CD8-positive, alpha-beta memory T cell (primary cell): ENCODE measurements at places on chromosomes 3 and 15. TPM values are rescaled to one million over a fixed set of nuclear protein-coding genes. Genes with fewer than 3 reads are reported as not detected.
A peak's percentile ranks its signal among the peaks of the same experiment; 100 is the strongest.

GRCh38 chr3:176590722-176591121, 606.6 kb downstream of the TBL1XR1 start:
- no peak overlapping the region for H3K27ac ChIP-seq
- no peaks in the 10 kb centered on the region for H3K36me3 ChIP-seq
- H3K4me1 ChIP-seq = no peaks in the 10 kb centered on the region
- no peak for DNase-seq

CCR4 gene
- 113 TPM for total RNA-seq

CFAP92 gene
- total RNA-seq = 0.13 TPM

PLA2G4E gene
- not detected for total RNA-seq

GRCh38 chr3:69770976-69771634, 31.8 kb downstream of the MITF start:
- no peaks in the 10 kb centered on the region for H3K36me3 ChIP-seq
- no peak overlapping the region for H3K27ac ChIP-seq
- H3K4me3 ChIP-seq = no peak overlapping the region
- no peaks in the 10 kb centered on the region for H3K4me1 ChIP-seq
- DNase-seq = no peak
- H3K27me3 ChIP-seq = no peaks in the 10 kb centered on the region

BNC1 gene
- total RNA-seq = not detected

ADGRG7 gene
- total RNA-seq = not detected

DNA sequence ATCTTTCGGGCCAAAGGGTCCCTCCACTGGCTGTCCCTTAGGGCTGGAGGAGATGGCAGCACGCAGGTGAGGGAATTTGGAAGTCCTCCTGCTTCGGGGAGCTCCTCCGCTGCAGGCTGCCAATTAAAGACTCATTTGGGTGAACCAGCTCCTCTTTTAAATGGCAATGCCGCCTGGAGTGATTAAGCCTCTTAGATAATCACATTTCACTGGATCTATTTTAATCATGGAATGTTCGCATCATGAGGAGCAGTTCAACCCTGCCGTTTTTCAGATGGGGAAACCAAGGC, 117.9 kb downstream of the LIPC start:
- H3K36me3 ChIP-seq = no peaks in the 10 kb centered on the region
- H3K4me3 ChIP-seq = no peak overlapping the region
- peaks cover 19% of the 10 kb centered on the region for H3K4me1 ChIP-seq

DNA sequence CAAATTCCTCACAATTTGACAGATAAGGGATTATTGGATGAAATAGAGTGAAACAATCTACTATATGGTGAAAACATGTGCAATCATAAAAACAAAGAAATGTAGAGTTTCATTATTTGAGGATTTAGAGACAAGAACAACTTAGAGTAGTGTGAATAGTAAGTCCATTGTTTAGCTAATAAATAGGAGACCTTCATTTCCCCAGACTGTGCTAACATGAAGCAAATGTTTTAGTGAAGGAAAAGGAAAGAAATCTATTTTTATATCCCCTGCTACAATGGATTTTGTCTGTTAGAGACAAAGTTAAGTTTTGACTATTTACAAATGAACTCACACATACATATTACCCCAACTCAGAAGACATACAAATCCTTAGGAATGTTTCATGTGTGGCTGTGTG, 77.8 kb downstream of the EFL1 start:
- no peak overlapping the region for H3K27ac ChIP-seq
- no peaks in the 10 kb centered on the region for H3K36me3 ChIP-seq
- H3K4me1 ChIP-seq = no peaks in the 10 kb centered on the region
- DNase-seq = no peak
- no peaks in the 10 kb centered on the region for H3K27me3 ChIP-seq

MGA gene
- total RNA-seq = 40.1 TPM

DNA sequence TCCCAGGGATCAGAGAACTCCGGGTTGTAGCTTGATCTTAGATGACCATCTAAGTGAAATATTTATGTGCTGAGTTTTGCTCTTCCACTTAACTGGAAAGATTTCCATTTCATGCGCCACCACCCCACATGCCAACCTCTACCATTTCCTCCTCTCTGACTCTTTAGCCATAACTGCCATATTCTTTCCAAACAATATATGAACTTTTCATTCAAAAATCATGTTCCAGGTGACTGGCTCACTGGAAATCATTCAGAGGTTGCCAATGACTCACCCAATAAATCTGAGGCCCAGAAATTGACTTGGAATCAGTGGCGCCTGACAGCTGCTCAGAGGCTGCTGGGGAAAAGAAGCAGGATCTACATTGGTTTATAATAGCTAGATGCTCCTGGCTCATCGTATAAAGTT, 31.6 kb upstream of the FAM174B start:
- no peaks in the 10 kb centered on the region for H3K4me1 ChIP-seq
- H3K27me3 ChIP-seq = no peaks in the 10 kb centered on the region
- DNase-seq = no peak
- H3K4me3 ChIP-seq = no peak overlapping the region
- no peaks in the 10 kb centered on the region for H3K36me3 ChIP-seq
- no peak overlapping the region for H3K27ac ChIP-seq

GRCh38 chr15:63879211-63879610, 45.5 kb upstream of the HERC1 start:
- no peak overlapping the region for H3K27ac ChIP-seq
- H3K4me1 ChIP-seq = no peaks in the 10 kb centered on the region
- no peaks in the 10 kb centered on the region for H3K27me3 ChIP-seq

- no peak for DNase-seq
- H3K27ac ChIP-seq = no peak overlapping the region
- no peaks in the 10 kb centered on the region for H3K27me3 ChIP-seq
- H3K36me3 ChIP-seq = no peaks in the 10 kb centered on the region
These were observed 297.1 kb upstream of the ROPN1 start for GRCh38 chr3:124288996-124289395.

DNA sequence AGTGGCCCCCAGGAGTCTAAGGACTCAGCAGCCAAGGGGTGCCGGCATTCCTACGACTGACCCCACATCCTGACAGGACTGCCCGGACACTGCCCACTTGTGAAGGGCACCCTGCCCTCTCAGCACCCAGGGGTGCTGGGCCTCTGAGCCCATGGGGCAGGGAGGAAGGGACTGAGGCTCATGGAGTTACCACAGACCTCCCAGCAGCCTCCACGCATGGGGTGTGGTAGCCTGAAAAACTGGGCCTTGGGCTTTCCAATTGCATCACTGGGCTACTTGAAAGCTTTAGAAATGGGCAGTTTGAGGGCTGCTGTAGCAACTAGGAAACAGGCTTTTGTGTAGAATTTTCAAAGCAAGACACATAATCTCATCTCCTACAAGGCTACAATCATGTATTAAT, 13.2 kb downstream of the TKT start:
- peaks cover 23% of the 10 kb centered on the region for H3K36me3 ChIP-seq
- no peak overlapping the region for H3K27ac ChIP-seq
- DNase-seq = no peak
- no peaks in the 10 kb centered on the region for H3K4me1 ChIP-seq
- no peak overlapping the region for H3K4me3 ChIP-seq

GRCh38 chr3:52429031-52429430, 15.9 kb downstream of the SEMA3G start:
- DNase-seq = no peak
- no peaks in the 10 kb centered on the region for H3K4me1 ChIP-seq
- H3K27ac ChIP-seq = no peak overlapping the region
- no peaks in the 10 kb centered on the region for H3K27me3 ChIP-seq

RAB5A gene
- total RNA-seq = 68.6 TPM

ZCWPW2 gene
- 0.20 TPM for total RNA-seq

- DNase-seq = no peak
- H3K36me3 ChIP-seq = no peaks in the 10 kb centered on the region
- H3K27me3 ChIP-seq = no peaks in the 10 kb centered on the region
- H3K4me1 ChIP-seq = no peaks in the 10 kb centered on the region
These were observed 62.5 kb upstream of the GBE1 start for GRCh38 chr3:81823882-81824395.

DNA sequence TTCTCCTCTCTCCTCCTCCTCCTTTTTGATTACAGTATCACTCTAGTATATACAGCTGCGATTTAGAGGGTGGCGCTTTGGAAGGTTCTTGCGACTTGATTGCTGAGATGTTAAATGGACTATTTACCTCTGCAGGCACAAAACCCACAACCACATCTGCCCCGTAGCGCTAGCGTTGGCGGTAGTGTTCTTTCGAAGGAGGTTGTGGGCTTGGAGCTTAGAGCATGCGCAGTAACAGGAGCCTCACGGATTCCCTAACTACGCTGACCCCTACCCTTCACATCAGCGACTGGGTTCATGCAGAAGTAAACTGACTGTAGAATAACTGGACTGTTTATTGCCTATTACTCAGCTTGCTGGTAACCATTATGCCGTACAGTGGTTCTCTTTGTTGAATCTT, 58.0 kb downstream of the CGGBP1 start:
- no peak overlapping the region for H3K27ac ChIP-seq
- DNase-seq = no peak
- peaks cover 9% of the 10 kb centered on the region for H3K4me1 ChIP-seq
- H3K4me3 ChIP-seq = peak overlapping the region; percentile 4

GRCh38 chr15:74318376-74319137, 48.9 kb downstream of the CYP11A1 start:
- H3K4me3 ChIP-seq = no peak overlapping the region
- no peaks in the 10 kb centered on the region for H3K27me3 ChIP-seq
- peaks cover 20% of the 10 kb centered on the region for H3K4me1 ChIP-seq

DNA sequence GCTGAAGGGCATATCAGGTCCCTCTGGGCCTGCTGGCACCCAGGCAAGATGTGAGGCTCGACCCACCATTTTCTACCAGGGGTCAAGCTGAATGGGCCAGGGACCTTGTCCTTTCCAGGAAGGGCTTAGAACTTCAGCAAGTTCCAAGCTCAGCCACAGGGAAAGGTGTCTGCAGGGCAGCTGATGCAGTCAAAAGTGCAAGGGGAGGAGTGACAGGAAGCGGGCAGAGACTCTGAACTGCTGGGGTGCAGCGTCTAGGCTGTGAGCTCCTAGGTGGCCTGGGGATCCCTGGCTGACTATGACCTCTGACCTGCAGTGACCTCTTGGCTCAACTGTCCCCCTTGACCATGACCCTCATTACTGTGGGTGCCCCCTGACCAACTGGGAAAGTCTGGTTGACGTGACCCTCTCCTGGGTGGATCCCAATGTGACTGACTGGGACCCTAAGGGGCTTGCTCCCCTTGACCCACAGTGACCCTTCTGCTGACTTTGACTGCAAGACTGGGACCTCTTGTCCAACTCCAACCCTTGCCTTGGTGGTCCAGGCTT, 14.4 kb upstream of the SEC13 start:
- H3K4me3 ChIP-seq = no peak overlapping the region
- no peaks in the 10 kb centered on the region for H3K36me3 ChIP-seq
- no peaks in the 10 kb centered on the region for H3K4me1 ChIP-seq
- no peaks in the 10 kb centered on the region for H3K27me3 ChIP-seq

DNA sequence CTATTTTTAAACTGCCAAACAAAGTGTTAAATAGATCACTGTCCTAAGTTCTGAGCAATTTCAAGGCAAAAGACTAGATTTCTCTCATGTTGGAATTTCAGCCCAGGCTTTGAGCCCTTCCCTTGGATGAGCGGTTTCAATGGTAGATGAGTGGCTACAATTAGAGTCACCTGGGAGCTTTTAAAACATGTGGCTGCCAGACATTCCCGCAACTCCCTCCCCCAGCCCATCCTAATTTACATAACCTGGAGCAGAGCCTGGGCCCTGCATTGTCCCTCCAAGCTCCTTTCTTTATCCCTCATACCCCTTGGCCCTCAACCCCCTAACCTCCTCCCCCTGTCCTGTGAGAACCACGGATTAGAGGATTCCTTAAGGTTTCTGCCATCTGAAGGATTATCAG, 357.5 kb upstream of the UMPS start:
- H3K27ac ChIP-seq = no peak overlapping the region
- H3K36me3 ChIP-seq = no peaks in the 10 kb centered on the region
- no peaks in the 10 kb centered on the region for H3K27me3 ChIP-seq
- no peaks in the 10 kb centered on the region for H3K4me1 ChIP-seq
- DNase-seq = no peak

DNA sequence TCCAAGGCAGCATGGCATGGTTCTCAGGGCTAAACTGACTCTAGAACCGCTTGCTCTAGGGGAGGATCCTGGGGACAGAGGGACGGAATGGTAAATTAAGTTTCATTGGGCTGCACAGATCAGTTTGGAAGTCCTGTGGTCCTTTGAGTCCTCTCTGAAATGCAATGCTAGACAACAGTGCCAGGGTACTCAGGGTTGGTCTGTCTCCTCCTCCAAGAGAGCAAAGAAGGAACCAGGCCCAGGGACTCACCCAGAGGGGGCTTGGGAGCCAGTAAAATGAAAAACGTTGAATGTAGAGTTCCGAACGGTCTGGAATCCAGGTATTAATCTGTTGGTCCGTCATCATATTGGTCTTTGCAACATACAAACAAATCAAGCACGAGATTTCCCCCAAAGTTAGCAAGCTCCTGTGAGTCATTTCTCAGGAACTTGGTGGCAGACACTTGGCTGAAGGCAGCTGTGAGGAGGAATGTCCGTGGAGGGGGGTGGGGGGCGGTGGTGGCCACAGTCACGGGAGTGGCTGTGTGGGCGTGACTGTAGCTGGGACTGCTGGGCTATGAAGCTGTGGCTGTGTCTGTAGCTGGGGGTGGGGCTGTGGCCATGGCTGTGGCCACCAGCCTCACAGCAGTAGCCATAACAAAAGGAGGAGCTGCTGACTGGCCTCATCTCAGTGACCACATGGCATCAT, 361.0 kb downstream of the SHQ1 start:
- DNase-seq = no peak
- H3K27me3 ChIP-seq = no peaks in the 10 kb centered on the region
- no peaks in the 10 kb centered on the region for H3K36me3 ChIP-seq
- peaks cover 10% of the 10 kb centered on the region for H3K4me1 ChIP-seq
- H3K27ac ChIP-seq = no peak overlapping the region
- H3K4me3 ChIP-seq = no peak overlapping the region

DNA sequence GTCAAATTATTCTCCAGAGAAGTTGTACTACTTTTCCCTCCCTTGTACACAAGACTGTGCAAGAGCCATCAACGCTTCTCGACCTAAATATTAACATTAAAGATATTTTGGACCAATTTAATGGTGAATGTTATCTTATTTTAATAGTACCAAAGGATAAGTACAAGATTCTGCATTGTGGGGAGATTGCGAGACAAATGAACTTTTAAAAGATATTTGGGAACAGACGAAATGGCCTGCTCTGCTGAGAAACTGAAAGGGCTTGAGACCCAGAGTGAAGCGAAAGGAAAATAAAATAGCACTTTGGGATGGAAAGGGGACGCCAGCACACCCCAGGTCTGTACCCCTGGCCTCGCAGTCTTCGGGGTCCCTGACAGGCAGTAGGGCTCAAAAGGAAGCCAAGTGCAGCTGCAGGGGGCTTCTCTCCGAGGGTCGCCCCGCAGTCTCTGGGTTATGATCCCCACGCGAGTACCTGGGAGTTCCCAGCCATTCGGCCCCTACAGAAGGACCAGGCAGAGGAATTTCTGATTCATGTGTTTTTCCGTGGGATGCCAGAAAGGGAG, 97.6 kb upstream of the VGLL3 start:
- H3K27me3 ChIP-seq = no peaks in the 10 kb centered on the region
- no peak overlapping the region for H3K27ac ChIP-seq

GRCh38 chr3:59483191-59483590, 433.4 kb upstream of the CFAP20DC start:
- no peak overlapping the region for H3K4me3 ChIP-seq
- DNase-seq = no peak
- H3K36me3 ChIP-seq = no peaks in the 10 kb centered on the region
- peaks cover 5% of the 10 kb centered on the region for H3K4me1 ChIP-seq
- H3K27ac ChIP-seq = no peak overlapping the region

RETNLB gene
- total RNA-seq = not detected
